ENCODE measurements at places on chromosomes 3 and 15. TPM values are rescaled to one million over a fixed set of nuclear protein-coding genes. Genes with fewer than 3 reads are reported as not detected.

The TRIM71 gene
- total RNA-seq = 0.10 TPM

The CFAP44 gene
- 5.8 TPM for total RNA-seq

The GNAT1 gene
- not detected for total RNA-seq

The STRIT1 gene
- not detected for total RNA-seq

The GHSR gene
- not detected for total RNA-seq

The GPR87 gene
- total RNA-seq = not detected

The WNT7A gene
- 4.8 TPM for total RNA-seq

The TNFAIP8L3 gene
- total RNA-seq = 0.31 TPM

The CKMT1A gene
- not detected for total RNA-seq

The MUSTN1 gene
- 2.1 TPM for total RNA-seq

The AP3B2 gene
- total RNA-seq = 0.10 TPM

The CLEC3B gene
- 0.21 TPM for total RNA-seq

The ALS2CL gene
- total RNA-seq = 5.4 TPM

The CHCHD6 gene
- total RNA-seq = 3.4 TPM

The MAP3K13 gene
- total RNA-seq = 4.9 TPM

Data from mononuclear cell (primary cell).